ENCODE measurements at places on chromosomes 16 and 17.

DNA sequence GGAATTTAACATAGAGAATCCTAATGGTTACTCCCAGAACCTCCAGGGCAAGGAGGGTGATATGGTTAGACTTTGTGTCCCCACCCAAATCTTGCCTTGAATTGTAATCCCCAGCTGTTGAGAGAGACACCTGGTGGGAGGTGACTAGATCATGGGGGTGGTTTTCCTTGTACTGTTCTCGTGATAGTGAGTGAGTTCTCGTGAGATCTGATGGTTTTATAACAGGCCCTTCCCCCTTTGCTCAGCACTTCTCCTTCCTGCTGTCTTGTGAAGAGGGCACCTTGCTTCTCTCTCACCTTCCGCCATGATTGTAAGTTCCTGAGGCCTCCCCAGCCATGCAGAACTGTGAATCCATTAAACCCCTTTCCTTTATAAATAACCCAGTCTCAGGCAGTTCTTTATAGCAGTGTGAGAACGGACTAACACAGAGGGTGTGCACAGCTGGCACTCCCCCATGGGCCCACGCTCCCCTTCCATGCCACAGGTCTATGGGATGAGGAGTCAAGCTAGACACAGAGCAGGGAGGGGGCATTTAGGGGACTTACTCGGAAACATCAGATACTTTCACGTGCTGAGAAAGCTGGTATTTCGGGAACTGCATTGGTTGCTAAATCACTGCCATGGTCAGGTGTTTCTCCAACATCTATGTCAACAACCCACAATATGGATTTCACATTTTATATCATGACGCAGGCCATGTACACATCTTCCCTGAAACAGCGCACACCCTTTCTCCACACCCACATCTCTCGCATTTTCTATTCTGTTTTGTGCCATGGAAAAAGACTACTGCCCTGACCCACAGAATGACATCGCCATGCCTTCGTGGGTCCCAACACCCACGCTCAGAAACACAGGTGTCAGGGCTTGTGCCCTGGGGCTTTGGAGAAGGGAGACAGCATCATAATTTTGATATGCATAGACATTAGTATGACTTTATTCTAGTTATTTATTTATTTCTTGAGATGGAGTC, 199.1 kb upstream of the GSE1 start:
- no peak for DNase-seq

GRCh38 chr17:50768346-50768761, 1.0 kb upstream of the ANKRD40CL start:
- DNase-seq: peak; percentile 83

DNA sequence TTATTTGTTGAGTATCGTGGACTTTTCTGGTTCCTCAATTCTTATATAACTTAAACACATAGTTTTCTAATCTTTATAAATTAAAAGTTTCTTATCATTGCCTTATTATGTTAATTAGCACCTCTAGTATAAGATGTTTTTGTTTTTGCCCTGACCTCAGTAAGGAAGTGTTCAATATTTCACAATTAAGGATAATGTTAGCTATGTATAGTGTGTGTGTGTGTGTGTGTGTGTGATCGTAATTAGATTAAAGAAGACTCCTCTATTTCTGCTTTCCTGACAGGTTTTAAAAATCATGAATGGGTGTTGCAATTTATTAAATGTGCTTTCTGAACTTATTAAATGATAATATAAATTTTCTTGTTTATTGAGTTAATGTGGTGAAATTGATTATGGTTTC, 12.0 kb downstream of the IL21R start:
- no peak for DNase-seq

GRCh38 chr17:8976638-8977037, 11.1 kb upstream of the PIK3R5 start:
- no peak for DNase-seq

GRCh38 chr17:55513885-55514590, 2.8 kb upstream of the SMIM36 start:
- peak; percentile 72 for DNase-seq

GRCh38 chr17:28549236-28550132, 2.9 kb downstream of the UNC119 start:
- no peak for DNase-seq

GRCh38 chr16:89534252-89534756, 26.1 kb downstream of the SPG7 start:
- no peak for DNase-seq

GRCh38 chr16:85048921-85049562, 21.4 kb downstream of the KIAA0513 start:
- DNase-seq: no peak

DNA sequence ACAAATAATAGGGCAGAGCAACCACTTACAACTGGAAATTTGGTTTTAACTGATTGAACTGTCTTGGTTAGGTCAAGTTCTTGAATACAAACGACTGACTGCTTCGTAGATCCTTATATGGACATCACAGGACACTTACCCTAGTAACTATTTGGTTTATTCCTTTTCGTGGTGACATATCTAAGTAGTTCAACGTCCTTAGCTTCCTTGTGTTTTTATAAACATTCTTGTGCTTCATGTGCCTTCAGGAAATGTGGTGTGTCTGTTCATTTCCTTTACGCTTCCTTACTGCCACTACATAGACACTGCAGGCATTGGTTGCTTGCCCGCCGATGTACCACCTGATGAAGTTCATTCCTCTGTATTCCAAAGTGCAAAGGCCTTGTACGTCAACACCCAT, 59.3 kb downstream of the USP10 start:
- no peak for DNase-seq

- no peak for DNase-seq
These were observed 65.9 kb downstream of the HIC1 start for GRCh38 chr17:2120586-2121335.

DNA sequence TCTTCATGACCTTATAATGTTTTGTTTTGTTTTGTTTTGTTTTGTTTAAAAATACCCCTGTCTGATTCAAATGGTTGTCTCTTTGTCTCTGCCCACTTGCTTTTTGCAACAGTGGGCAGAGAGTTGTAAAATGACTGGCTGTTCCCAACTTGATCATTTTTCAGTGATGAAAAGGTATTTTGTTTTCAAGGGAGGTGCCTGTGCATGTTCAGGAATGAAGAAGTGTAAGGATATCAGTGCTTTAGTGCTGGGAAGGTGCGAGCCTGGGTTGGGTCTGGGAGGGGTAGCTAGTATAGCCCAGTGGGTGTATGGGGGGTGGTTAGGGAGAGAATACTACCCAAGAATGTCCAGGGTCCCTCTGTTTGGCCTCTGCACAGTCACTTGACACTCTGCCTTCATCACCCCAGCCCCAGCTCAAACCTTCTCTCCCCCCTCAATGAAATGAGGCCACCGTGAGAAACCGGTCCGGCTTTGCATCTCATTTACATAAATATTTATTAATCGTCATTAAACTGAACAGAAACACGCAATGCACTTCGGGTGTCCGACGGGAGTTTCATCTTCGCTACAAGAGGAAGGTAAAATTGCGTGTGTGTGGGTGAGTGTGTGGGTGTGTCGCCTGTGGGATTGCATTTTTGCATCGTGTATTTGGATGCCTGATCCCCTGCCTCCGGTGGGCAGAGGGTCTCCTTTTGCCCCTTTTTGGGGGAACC, 4.3 kb downstream of the NEUROD2 start:
- no peak for DNase-seq

DNA sequence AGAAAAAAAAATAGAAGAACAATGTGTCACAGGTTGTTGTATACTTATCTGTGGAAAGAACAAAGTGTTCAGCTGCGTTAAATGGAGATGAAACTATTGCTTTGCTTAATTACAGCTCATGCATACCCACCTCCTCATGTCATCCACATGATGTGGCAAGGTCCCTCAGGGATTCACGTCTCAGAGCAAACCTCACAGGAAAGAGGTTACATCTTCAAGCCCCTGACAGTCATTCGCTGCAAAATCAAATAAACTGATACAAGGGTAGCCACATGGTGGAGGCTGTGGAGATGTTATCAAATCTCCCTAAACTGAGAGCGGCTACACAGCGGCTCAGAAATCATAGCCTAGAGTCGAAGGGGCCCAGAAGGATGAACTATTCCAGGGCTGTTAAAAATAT, 21.1 kb downstream of the GINS3 start:
- no peak for DNase-seq

DNA sequence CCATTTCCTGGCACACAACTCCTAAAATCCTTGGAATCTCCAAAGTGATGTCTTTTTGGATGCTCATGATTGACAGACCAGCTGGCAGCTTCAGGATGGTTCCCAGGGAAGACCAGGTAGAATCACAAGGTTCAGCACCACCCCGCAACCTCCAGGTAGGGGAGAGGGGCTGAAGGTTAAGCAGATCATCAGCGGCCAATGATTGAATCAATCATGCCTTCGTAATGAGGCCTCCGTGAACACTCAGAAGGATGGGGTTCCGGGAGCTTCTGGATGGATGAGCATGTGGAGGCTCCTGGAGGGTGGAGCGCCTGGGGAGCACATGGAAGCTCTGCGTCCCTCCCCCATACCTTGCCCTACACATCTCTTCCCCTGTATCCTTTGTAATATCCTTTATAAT, 185.9 kb downstream of the SEC14L1 start:
- DNase-seq: peak; percentile 31

GRCh38 chr16:61580579-61580978, 455.7 kb downstream of the CDH8 start:
- DNase-seq: no peak

GRCh38 chr17:6666557-6666956, 15.0 kb downstream of the C17orf100 start:
- DNase-seq: no peak

GRCh38 chr16:73804456-73804855, 492.2 kb upstream of the PSMD7 start:
- no peak for DNase-seq

All from ureter (tissue), 1 donor.